Pancreas (tissue), 10 donors: ENCODE measurements at places on chromosomes 3 and 15. TPM values are rescaled to one million over a fixed set of nuclear protein-coding genes. Genes with fewer than 3 reads are reported as not detected.

- DNase-seq: peak; percentile 51
Observed at GRCh38 chr15:28975766-28976179, 90.0 kb downstream of the APBA2 start.

The HRG gene
- total RNA-seq: not detected

DNA sequence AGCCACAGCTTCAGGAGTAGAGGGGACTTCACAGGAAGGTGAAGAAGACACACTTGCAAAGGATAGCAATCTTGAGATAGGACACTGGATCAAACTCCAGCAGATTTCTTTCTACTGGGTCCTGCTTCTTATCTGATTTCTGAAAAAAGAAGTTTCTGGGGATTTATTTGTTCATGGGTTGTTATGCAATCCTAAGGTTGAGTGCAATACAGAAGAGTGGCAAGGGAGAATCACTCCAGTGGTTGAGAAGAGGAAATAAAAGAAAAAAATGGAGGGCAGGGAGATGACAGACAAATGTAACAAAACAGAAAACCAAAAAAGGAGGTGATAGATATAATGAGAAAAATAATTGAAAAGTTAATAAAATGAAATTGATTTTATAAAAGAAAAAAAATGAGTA is 858.3 kb downstream of the TUSC7 start:
- no peak for DNase-seq

DNA sequence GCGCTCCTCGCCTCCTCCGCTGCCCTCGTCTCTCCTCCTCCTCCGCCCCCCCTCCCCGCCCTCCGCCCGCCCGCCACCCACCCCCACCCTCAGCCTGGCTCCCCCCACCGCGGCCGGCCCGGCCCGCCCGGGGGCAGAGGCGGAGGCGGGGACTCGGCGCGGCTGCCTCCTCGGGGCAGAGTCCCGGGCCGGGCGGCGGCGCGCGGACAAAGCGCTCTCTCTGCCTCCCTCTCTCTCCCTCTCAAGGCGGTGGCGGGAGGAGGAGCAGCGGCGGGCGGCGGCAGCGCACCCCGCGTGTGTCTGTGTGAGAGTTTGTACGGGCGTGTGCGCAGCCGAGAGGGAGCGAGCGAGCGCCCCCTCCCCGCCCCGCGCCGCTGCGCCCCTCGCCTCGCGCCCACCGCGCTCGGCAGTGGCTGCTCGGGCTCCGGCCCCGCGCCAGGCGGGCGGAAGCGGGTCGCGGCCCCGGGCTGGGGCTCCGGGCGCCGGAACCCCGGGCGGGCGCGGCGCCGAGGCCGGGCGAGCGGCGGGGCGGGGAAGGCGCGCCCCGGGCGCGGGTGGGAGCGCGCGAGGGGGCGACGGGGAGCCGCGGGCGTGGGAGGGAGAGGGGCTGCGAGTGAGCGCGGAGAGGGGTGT is at the start of gene IGF2BP2:
Gene IGF2BP2 (minus strand): TSS at position 37 of the 633 bp plus-strand sequence. CDS start 82 bp downstream, outside the sequence.
- DNase-seq: peak; percentile 63

GRCh38 chr15:96924570-96924969 is 594.1 kb downstream of the NR2F2 start:
- DNase-seq: no peak
